ENCODE measurements at places on chromosomes 5 and 9.

DNA sequence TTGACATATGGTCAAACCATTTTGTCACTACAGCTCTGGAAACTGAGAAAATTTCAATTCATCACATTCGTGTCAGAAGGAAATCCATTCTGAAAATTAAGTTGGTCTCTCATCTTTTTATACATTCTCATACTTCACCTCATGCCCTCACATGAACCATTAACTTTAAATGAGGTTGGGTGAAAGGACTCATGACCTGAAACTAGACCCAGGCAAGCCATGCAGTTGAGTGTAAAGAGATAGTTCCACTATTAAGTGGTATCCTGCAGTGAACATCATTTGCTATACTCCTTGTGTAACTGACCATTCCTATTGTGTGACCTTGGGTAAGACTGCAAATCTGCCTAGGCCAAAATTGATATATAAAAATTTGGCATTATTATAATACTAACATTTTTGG, 299.6 kb upstream of the GRIN3A start:
- DNase-seq, result no peak

GRCh38 chr5:107937651-107938355, 267.1 kb upstream of the EFNA5 start:
- no peak for DNase-seq

- no peak for DNase-seq
These were observed 40.0 kb downstream of the CPLANE1 start for GRCh38 chr5:37208883-37209797.

GRCh38 chr5:160787240-160787639, 64.8 kb downstream of the ATP10B start:
- DNase-seq, result no peak

DNA sequence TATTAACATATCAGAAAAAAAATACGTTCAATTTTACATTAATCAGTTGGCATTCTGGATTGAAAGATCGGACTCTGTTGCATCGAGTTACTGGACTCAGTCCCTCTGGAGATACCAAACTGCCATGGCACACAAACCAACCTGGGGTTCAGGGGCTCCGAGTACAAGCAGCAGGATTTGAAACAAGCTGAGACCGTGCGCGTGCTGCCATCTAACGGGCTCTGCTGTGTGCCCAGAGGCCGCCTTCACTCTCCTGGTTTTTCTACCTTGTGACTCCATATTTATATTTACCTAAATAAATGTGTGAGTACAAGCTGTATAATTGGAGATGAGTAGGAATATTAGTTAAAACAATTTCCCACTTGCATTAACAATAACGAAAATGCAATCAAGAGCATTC, 48.2 kb downstream of the ANXA1 start:
- DNase-seq, result no peak

GRCh38 chr9:82367929-82368328, 379.4 kb downstream of the SPATA31D1 start:
- DNase-seq, result no peak

DNA sequence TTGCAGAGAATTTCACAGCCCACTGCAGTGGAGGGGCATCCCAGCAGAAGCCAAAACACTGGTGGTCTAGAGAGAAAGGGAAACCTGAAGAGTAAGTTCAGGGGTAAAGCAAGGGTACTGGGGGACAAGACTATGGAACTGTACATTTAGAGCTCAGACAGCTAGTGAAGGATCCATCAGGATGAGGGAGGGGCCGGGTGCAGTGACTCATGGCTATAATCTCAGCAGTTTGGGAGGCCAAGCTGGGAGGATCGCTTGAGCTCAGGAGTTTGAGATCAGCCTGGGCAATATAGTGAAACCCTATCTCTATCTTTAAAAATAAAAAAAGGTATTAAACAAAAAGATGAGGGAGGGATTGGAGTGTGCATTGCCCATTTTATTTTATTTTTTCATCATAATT, 7.8 kb upstream of the ANKH start:
- DNase-seq, result no peak

- DNase-seq, result no peak
These were observed 23.0 kb downstream of the CD74 start for GRCh38 chr5:150389531-150390266.

- no peak for DNase-seq
These were observed 7.9 kb upstream of the SLC6A7 start for GRCh38 chr5:150181766-150182545.

DNA sequence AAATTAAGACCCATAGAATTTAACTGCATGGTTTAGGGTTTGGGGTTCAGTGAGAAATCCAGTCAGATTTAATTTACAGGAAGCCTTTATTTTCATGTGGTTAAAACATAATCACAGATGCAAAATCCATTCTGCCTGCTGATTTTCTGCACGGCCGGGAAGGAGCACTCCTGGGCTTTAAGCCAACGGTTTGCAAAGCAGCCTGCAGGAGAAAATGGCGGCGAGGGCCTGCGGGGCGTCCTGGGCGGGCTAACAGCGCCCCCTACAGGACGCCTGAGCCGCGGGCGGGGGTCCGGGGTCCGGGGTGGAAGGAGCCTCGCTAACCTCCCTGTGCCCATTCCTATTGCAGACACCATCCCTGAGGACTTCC, 47.6 kb downstream of the THBS4 start:
- DNase-seq, result peak; percentile 16

- no peak for DNase-seq
These were observed 418.6 kb upstream of the RIOK2 start for GRCh38 chr5:97601651-97602050.

GRCh38 chr9:79684711-79685575, 113.2 kb downstream of the TLE4 start:
- DNase-seq, result no peak

DNA sequence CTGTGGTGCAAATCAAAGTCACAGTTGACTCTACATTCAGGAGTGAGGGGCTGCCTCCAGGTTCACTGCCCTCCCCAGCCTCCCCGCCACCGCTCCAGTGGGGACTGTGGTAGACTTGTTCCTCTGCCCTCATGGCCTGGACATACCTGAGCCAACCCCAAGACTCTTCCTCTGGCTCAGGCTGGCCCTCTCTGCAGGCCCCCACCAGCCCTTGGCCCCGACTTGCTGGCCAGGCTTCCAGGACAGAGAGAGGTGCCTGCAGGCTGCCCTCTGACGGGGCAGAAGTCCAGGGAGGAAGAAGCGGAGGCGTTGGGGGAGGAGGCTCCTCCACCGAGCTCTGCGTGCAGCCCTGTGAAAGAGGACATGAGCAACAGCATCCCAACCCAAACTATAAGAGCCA, 2.8 kb upstream of the SARDH start:
- DNase-seq, result no peak

DNA sequence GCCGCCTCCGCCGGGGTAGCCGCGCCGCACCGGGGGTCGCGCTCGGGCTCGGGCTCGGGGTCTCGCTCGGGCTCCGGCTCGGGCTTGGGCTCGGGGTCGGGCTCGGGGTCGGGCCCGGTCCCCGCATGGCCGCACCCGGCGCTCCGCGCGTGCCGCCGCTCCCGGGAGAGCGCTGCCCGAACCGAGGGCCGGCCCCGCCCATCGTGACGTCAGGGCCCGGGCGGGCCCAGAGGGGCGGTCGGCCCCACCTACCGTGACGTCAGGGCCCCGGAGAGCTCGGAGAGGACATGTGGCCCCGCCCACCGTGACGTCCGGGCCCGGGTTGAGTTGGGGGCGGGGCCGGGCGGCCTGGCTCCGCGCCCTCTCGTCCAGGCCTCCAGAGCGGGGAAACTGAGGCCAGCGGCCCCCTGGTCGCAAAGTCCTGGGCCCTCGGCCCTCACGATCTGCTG, at the start of gene NSMF:
NSMF (minus strand) TSS at position 183 of the 449 bp plus-strand sequence. CDS start 232 bp downstream, outside the sequence.
- peak; percentile 68 for DNase-seq

DNA sequence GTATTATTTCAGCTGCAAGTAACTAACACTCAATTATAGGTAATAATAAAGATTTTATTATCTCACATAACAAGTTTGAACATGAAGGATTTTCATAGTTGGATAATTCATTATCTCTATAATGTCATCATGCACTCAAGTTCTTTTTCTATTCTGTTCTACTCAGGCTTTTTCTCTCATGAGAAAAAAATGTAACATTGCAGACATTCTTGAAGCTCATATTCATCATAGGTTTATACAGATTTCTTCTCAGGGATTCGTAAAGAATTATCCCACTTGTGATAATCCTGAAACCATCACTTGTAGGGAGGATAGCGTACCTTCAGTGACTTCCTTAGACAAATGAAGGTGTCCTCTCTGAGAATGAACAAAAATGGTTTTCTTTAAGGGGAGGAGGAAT, 150.3 kb downstream of the XRCC4 start:
- no peak for DNase-seq

DNA sequence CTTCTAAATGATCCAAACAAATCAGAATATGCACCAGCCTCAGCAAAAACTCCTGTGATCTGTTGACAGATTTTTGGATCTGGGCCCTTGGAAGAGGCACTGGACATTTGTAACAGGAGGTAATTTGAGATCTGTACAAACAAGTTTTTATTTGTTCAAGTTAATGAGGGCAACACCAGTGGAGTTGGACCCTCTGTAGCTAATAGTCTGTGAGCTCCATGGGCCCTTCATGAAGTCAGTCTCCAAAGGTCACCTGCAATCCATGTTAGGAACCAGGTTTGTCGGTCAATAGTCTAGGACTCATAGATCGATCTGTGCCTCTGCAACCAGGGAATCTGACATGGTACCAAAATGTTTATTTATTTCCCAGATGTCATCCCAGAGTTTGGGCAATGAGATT, 40.9 kb downstream of the PAM start:
- no peak for DNase-seq

- no peak for DNase-seq
These were observed 168.3 kb upstream of the PUM3 start for GRCh38 chr9:3012245-3012644.

- DNase-seq, result no peak
These were observed 95.0 kb downstream of the ADAMTSL1 start for GRCh38 chr9:18568973-18569372.

- no peak for DNase-seq
These were observed 219.5 kb downstream of the PRR16 start for GRCh38 chr5:120683580-120683979.

- DNase-seq, result no peak
These were observed 329.6 kb upstream of the RGMB start for GRCh38 chr5:98443881-98444280.

DNA sequence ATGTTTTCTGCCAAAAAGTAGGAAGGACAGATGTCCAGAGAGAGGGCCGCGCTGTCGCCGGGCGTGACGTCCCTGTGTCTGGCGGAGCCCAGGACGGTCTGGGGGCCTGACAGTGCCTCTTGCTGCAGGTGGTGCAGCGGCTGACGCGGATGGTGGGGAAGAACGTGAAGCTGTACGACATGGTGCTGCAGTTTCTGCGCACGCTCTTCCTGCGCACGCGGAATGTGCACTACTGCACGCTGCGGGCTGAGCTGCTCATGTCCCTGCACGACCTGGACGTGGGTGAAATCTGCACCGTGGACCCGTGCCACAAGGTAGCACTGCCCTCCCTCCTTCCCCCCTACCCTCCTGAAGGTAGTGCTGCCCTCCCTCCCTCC, 7.8 kb downstream of the NELFB start:
- no peak for DNase-seq

DNA sequence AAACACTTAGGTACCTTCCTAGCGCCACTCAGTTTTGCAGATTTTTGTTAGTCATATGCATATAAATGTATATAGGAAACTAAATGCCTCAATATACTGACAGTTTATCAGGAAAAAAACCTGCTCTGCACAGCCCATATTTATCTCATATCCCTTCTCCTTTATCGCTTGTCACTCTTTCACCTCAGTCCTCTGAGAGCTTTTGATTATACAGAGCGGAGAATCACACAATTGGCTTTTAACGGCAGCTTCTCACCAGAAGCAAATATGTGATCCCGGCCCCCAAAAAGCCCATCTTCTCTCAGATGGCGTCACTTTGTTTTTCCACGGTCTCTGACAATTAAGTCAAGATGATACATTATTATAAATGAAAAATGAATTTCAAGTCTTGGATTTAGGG, 362.6 kb downstream of the DNAH5 start:
- DNase-seq, result no peak

- DNase-seq, result no peak
These were observed 557 bp upstream of the IL3 start for GRCh38 chr5:132059696-132060500.

- no peak for DNase-seq
These were observed 16.8 kb downstream of the AKNA start for GRCh38 chr9:114370968-114371320.

Measured in AML-193 (cell line).